ENCODE measurements at places on chromosomes 13 and 19. TPM values are rescaled to one million over a fixed set of nuclear protein-coding genes. Genes with fewer than 3 reads are reported as not detected.

DNA sequence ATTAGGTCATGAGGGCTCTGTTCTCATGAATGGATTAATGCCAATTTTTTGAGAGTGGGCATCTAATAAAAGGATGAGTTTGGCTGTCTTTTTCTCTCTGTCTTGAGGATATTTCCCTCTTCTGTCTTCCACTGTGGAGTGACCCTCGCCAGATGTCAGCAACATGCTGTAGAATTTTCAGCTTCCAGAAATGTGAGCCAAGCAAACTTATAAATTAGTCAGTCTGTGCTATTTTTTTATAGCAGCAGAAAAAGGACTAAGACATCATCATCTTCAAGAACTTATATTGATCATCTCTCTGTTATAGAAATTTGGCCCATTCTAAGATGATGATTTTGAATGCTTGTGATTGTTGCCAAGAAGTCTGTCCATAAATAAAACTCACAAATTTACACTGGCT, 431.4 kb downstream of the FGF9 start:
- DNase-seq, result no peak

GRCh38 chr19:41888926-41889325, 5.9 kb downstream of the ARHGEF1 start:
- no peak for DNase-seq

- DNase-seq, result no peak
Observed at GRCh38 chr13:98471934-98472333, 105.0 kb downstream of the STK24 start.

DNA sequence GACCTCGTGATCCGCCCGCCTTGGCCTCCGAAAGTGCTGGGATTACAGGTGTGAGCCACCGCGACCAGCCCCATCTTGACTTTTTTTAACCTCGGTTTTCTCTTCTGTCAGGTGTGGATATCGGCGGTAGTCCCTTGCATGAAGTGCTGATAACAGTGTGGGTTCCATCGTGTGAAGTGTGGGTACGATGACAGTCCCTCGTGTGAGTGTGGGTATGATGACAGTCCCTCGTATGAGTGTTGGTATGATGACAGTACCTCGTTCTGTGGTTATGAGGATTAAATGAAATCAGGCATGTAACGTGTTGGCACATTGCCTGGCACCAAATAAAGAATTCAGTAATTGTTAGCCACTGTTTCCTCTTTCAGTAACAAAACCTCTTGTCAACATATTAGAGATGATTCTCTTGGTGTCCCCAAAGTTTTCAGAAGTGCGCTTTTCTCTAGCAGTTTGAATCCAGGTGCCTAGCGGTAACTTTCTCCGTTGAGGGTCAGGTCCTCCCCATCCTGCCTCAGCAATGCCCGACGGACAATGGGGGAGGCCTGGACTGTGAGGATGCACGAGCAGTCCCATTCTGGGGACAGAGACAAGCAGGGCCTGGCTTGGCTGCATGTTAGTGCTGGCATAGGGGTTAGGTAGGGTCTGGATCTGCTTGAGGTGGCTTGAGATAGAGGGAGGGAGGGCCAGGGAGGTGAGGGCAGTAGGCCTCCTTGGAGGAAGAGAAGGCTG, 15.3 kb downstream of the GATAD2A start:
- DNase-seq, result no peak

DNA sequence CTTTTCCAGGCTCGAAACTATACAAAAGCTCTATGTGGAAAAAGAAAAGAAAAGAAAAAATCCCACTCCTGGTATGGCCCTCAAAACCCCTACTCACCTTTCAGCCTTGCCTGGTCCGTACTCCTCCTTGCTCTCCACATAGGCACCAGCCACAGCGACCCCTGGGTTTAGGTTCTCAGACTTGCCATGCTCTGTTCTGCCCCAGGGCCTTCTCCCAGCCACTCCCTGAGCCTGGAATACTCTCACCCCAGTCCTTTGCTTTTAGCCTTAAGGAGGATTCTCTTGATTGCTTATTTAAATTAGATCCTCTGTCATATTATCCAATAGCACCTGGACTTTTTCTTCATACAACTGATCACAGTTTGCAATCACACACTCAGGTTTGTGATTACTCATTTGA, 522.5 kb downstream of the DIAPH3 start:
- no peak for DNase-seq

ZNF610 gene
- total RNA-seq, result 10.0 TPM
